Stimulated activated CD4-positive, alpha-beta T cell treated with anti-CD3 and anti-CD28 coated beads, Interleukin-2, amount 100 ng/mL, for 4 hours (primary cell): ENCODE measurements at places on chromosomes 5 and 9.

DNA sequence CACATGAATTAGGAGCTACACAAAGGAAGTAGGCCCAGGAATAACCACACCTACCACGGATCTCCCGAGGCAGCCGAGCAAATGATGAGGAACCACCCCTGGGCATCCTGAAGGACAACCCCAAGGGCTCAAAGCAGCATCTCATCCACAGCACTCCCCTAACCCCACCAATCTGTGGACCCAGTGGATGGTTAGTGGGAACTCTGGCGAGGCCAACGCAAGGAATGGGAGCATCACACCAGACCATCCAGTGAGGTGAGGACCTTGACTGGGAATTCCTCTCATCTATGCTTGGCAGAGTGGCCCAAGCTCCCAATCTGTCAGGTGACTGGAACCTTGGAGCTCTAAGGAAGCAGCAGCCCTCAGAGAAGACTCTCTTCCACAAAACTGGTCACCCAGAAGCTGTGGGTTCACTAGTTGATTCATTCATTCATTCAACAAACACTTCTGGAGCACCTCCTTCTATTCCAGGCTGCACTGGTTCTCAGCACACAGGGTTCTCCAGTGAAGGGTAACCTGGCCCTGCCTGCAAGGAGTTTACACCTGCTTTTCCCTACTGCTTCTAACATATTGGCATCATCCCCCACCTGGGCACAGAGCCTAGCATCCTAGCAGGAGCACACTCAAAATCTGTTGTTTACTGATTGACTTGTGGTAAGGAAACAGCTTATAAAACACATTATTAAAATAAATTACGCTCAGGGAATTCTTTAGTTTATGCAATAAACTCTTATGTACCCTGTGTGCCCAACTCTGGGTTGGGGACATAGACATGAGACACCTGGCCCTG lies 4.9 kb downstream of the ACSL6 start:
- no peak for DNase-seq

- no peak for DNase-seq
Observed at GRCh38 chr9:110728058-110728457, 59.5 kb downstream of the MUSK start.

DNA sequence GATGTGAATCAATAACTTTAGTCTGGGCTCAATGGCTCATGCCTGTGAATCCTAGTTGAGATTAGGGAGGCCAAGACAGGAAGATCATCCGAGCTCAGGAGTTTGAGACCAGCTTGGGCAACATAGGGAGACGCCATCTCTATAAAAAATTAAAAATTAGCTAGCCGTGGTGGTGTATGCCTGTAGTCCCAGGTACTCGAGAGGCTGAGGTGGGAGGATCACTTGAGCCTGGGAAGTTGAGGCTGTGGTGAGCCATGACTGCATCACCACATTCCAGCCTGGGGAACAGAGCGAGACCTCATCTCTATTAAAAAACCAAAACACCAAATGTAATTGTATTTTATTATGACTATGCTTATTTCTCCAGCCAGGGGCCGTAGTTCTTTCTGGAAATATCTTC lies 69.6 kb upstream of the NR5A1 start:
- no peak for DNase-seq

- DNase-seq = no peak
Observed at GRCh38 chr5:81391-82021, 10.5 kb upstream of the PLEKHG4B start.

- no peak for DNase-seq
Observed at GRCh38 chr9:27054841-27055240, 49.4 kb upstream of the LRRC19 start.

GRCh38 chr9:35956651-35957050 lies 1.3 kb downstream of the OR2S2 start:
- no peak for DNase-seq

DNA sequence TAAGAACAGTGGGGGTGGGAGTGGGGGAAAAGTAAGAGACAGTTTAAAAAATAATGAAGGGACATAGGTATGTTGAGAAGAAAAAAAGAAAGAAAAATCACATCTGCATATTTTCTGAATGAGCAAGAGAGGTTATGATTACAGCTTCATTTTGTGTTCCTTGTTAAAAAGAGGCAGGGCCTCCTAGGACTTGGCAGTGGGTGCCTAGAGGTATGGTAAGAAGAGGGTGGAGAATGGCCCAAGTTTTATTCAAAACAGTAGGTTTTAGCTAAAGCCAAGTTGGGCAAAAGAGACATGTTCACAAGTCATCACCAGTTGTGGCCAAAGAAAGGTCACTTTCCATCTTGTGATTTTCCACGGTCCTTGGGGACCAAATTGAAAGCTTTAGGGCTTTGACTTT lies 643.4 kb downstream of the CCDC171 start:
- no peak for DNase-seq

DNA sequence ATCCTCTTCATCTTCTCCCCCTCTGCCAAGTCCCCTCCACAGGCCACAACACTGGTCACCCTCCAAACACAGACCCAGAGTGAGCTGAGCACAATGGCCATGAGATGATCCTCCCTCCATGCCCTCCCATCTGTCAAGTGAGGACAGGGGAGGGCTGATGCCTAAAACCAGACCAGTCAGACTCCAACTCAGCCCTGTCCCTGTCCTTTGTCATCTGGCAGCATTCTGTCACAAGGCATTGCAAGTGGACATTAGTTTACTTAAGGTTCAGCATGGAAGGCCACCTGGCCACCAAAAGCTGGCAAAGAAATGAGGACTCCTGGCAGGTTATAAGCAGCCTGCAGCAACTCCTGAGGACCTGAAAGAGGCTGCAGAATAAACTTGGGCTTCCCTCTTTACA lies 136.2 kb upstream of the SLC30A5 start:
- no peak for DNase-seq

DNA sequence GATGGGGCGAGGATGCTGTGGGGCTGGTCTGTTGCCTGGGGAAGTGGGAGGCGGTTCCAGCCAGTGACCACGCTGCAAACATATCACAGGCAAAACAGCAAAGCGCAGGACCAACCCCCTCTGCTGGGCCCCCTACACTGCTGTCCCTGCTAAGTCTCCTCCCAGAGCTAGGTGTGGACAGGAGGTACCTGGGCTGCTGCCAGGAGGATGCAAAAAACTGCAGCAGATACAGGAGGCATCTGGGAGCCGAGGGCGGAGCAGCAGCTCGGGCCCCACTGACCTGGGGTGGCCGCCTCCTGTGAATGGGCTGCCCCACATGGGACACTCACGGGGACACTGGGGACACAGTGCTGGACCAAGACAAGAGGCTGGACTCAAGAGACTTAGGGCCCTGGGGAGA lies 48.0 kb upstream of the PHYKPL start:
- DNase-seq = no peak

DNA sequence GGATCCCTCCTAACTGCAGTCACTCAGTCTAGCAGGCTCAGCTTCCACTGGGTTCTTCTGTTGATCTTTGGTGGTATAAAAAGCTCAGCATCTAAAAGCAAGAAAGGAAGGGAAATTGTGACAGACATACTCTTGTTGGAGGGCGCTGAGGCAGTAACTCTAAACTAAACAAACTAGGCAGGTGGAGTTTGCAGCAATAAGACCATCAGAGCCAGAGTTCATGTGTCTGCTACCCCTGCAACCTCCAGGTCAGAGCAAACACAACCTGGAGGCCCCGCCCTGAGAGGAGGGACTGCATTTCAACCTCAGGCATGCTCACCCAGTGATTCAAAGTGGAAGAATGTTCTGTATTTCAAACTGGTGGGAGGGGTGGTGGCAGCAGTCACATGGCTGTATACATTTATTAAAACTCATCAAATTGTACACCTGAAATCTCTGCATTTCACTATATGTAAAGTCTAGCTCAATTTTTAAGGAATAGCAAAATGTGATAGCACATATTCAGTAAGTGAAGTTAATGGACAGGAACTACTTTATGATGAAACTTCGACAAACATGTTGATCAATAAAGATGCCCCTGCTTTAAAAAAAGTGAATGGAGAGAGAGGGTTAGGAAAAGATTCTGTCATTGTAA lies 7.1 kb downstream of the ACTL7A start:
- no peak for DNase-seq

DNA sequence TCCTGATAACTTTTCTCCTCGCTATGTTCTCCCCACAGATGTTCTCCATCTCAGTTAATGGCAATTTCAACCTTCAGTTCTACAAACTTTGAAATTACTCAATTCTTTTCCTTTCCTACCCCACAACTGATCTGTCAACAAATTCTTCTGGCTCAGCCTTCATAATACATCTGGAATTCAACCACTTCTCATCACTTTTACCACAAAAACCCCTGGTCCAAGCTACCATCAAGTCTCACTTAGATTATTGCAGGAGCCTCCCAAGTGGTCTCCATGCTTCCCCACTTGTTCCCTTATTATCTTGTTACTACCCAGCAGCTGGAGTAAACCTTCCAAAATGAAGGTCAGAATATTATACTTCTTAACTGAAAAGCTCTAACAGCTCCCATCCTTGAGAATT lies 110.1 kb downstream of the FBN2 start:
- DNase-seq = no peak

DNA sequence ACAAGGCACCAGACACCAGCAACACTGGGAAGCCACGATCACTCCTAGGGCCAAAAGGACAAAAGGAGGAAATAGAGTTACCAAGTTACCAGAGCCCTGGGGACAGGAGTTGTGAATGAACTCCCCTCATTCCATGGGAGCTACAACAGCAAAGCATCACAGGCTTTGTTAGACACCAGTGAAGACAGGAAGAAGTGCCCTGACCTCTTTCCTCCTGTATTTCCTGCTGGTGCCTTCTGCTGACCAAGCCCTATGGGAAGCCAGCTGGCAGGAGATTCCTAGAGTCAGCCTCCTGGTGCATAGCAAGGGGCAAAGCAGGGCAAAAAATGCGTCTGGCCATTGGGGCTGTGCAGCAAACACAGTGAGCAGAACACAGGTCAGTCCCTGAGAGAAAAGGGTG lies 374.7 kb downstream of the ZSWIM6 start:
- DNase-seq = no peak

- DNase-seq = no peak
Observed at GRCh38 chr5:76754668-76755078, 38.7 kb downstream of the F2R start.

DNA sequence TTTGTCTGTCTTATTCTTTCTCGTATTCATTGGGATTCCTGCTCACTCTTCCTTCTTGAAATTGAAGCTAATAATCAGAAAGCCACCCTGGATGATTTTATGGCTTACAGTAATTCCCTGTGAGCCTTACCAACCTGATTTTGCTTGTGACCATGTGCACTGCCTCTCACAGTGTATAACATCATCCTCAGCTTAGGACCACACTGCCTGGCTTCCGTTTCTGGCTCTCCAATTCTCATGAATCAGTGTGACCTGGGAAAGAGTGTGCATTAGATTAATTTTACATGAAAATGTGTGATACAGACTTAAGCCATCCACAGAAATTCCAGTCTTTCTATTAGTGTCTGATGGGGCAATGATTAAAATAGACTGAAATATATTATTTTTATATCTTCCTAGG lies 126.8 kb upstream of the DMRT1 start:
- no peak for DNase-seq

GRCh38 chr9:5191985-5192384 lies 6.5 kb upstream of the INSL6 start:
- DNase-seq = no peak

- no peak for DNase-seq
Observed at GRCh38 chr5:62778316-62779009, 199.8 kb downstream of the LRRC70 start.

- DNase-seq = no peak
Observed at GRCh38 chr5:96242571-96242970, 190.5 kb downstream of the PCSK1 start.

DNA sequence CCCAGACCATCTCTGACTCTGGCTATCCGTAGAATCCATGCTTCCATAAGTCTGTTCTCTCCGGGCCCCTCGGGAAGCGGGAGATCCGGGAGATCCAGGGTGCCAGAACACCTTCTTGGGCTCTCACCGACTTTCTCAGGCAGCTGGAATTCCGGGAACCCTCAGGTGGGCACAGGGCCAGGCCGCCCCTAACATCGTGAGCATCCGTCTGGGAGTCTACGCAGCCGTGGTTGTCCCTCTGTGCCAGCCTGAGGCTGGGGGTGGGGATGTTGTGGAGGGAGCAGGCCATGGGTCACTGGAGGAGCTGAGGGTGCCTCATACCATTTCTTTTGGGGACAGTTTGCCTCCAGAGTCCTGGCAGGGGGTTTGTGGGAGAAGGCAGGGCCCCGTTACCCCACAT lies 92.3 kb upstream of the COL5A1 start:
- DNase-seq = no peak

GRCh38 chr9:77735494-77735893 lies 87.4 kb upstream of the GNA14 start:
- no peak for DNase-seq

- no peak for DNase-seq
Observed at GRCh38 chr5:58440901-58441460, 18.9 kb downstream of the PLK2 start.

DNA sequence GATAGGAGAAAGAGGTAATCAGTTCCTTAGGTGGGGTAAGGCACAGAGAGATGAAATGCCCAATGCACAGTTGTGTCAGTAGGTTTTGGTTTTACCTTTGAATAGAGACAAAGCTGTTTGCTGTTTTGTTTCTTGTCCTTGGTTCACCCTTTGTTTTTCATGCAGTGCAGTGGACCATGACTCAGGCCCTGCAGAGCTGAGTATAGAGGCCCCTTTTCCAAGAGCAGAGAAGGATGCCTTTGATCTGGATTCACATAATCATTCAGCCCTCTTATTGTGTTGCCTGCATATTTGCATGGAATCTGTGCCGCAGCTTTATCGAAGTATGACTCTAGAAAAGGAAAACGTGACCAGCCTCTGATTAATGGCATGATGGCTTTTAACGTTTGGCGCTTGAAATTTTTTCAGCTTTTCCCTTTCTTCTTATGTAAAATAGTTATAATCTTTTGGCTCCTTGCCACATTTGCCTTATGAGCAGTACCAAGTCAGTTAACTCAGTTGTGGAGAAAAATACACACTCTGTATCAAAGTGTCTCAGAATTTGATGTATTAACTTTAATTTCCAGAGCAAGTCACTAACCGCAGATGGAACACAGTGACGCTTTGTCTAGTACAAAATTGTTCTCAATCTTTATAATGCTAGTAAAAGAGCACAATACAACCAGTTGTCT lies 197.6 kb downstream of the KDM4C start:
- no peak for DNase-seq

- DNase-seq = no peak
Observed at GRCh38 chr5:99955962-99956361, 579.2 kb upstream of the FAM174A start.

DNA sequence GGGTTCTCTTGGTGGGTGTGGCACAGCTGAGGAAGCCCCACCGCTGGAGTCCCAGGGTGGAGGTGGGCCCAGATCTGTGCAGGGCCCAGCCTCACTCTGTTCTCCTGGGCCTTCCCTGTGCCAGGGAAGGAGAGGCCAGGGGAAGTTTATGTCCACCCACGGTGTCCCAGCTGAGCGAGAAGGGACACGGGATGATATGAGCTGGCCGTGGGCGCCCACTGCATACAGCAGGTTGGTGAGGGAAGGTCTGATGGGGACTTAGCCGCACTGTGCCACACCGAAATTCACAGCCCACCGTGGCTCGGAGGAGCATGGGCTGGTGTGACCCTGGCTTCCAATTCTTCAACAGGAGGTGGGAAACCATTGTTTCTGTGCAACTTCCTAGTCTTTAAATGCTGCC lies 33.9 kb downstream of the UNC5A start:
- no peak for DNase-seq
